Activated CD4-positive, CD25-positive, alpha-beta regulatory T cell (primary cell): ENCODE measurements at places on chromosomes 5 and 9.

DNA sequence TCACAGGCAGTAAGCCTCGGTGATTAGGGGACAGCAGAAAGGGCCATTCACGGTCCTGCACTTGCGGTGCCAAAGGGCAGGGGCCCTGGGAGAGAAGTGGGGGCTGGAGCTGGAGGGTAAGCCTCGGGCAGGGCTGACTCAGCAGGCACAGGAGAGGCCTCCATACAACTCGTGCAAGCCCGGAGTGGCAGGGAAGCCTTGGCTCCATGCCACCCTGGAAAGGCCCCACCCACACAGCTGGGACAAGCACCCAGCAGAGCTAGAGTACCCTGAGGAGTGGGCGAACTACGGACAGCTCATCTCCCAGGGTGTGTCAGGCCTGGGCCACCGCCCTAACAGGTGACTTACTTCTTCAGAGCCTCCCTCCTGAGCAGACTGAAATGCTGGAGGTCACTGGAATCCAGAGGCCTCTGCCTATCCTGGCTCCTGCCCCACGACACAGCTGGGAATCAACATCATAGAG is 5.6 kb upstream of the CAMK2A start:
- DNase-seq: no peak

DNA sequence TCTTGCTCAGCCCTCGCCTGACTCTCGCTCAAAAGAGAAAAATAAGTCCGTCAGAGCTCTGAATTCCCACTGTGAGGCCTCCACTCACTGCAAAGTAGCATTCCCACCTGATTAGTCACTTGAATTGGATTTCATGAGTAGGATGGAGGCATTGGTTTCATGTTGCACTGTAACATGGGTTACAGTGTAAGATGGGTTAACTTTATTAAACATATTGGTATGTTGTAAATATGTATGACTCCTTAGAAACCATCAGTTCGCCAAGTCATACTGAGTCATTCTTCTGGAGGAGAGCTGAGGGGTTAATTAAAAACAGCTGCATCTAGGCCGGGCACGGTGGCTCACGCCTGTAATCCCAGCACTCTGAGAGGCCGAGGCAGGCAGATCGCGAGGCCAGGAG is 93.8 kb upstream of the BNC2 start:
- no peak for DNase-seq

- DNase-seq: no peak
Measured at GRCh38 chr5:103066326-103066725, 53.6 kb downstream of the GIN1 start.

GRCh38 chr5:13692172-13692571 is 252.3 kb downstream of the DNAH5 start:
- DNase-seq: no peak

DNA sequence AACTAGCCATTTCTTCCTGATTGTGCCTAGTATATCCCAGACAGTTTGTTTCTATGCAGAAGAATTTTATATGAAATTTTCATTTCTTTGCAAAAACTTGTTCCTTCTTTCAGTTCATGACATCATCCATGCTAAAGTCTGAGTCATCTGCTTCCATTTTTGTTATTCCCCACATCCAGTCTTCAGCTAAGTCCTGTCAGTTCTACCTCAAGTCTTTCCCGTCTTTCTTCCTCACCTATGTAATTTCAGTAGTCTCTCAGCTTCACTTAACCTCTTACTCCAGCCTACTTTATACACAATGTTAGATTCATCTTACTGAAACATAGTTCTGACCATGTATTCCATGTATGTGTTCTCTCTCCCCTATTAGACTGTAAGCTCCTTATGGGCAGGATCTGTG is 39.1 kb downstream of the G3BP1 start:
- no peak for DNase-seq

DNA sequence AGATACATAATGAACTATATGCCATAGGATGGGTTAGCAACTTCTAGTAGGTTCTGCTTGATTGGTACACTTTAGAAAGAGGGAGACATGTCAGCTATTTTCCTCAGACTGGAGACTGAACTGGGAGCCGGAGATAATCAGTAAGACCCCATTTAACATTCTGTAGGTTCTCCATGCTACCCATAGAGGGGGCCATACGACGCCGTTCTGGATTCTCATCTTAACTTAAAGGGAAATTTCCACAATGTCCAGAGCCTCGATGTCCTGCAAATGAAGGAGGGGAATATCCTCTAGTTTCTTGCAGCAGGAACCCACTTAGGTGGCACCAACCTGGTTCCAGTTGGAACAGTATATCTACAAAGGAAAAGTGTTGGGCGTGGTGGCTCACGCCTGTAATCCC is 22.3 kb upstream of the NPM1 start:
- no peak for DNase-seq

GRCh38 chr5:141664733-141665461 is 13.7 kb upstream of the FCHSD1 start:
- peak; percentile 58 for DNase-seq

- no peak for DNase-seq
Measured at GRCh38 chr5:32388432-32389129, 56.0 kb downstream of the ZFR start.

- DNase-seq: no peak
Measured at GRCh38 chr5:157532022-157532421, 43.6 kb downstream of the ADAM19 start.

DNA sequence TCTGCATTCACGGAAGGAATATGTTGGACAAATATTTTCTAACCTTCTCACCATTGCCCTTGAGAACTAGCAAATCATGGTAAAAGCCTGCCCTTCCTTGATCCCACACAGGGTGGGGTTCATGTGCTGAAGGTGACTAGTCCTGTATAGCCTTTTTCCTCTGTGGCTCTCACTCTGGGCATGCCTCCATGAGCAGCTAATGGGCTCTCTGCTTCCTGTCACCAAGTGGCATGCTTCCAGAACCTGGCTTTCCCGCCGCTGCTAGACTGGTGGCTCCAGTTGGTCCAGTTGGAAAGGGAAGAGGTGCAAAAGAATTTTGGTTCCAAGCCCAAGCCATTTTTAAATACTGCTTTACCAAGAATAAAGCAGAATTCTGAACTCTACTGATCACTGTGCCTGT is 35.5 kb downstream of the FBXO10 start:
- DNase-seq: no peak

DNA sequence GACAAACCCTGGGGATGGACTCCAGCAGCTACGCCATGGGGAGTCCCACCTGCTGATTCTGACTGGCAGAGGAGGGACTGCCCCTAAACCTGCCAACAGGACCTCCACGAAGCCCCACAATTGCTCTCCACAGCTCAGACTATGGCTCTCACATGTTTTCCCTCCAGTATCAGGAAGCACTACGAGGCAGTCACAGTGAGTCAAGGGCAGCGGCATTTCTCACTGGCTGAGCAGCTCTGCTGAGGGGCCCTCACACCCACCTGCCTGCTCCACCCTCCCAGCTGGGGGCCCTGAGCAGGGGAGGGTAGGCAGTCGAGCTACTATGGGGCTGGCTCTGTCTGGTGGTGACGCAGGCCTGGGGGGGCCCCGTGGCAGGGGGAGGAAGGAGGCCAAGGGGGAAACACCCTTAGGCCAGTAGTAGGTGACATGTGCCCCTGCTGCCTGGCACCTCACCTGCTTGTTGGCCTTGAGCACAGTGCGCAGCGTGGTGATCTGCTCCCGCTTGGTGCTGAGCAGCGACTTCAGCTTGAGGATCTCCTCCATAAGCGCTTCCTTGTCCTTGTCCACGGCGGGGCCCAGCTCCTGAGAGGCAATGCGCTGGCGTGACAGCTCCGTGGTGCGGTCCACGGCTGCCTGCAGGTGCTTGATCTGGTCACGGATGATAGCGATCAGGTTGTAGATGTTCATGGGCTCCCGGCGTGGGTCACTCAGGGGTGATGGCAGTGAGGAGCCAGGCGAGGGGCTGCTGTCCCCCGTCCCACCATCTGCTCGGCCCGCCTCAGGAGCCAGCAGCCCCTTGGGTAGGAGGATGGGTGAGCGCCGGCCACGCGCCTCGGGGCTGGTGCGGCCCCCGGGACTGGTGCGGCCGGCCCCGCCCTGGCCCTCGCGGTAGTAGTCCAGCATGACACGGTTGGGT is 46.3 kb downstream of the BICD2 start:
- no peak for DNase-seq

- no peak for DNase-seq
Measured at GRCh38 chr5:395921-396530, 47.0 kb upstream of the EXOC3 start.

- DNase-seq: no peak
Measured at GRCh38 chr5:76333571-76333970, 69.5 kb upstream of the IQGAP2 start.

DNA sequence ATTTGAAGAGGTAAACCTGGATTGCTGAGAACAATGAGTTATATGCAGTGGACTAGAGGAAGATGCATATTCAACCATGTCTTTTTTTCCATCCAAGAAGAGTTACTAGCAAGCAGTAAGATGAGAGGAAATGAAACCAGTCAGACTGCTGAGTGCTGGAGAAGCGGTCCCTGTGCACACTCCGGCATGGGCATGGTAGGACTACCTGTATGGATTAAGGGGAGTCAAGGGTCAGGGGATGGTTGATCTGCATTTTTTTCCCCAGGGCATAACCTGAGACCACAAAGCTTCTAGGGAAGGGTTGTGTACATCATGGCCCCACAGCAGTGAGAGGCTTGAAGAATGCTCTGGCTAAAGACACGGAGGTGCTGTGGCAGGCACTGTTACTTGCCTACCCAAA is 76.6 kb upstream of the ZNF169 start:
- no peak for DNase-seq

DNA sequence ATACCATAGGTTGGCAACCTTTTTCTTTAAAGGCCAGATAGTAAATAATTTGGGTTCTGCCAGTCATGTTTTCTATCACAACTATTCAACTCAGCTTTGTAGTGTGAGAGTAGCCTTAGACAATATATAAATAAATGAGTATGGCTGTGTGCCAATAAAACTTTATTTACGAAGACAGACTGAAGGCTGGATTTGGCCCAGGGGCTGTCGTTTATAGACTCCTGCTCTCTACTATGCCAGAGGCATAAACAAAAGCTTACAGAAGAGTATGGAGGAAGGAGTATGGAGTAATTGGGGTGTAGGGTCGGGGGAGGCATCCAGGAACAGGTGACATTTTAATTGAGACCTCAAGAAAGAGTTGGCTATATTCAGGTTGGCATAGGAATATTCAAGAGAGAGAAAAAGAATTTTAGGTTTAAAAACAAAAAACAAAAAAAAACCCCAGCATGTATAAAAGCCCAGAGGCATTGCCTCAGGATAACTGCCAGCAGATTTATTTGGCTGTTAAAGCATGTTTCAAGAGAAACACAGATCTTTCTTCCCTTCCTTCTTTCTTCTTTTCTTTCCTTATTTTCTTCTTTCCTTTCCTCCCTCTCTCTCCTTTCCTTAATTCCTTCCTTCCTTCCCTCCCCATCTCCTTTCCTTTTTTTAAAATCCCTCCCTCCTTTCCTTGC is 39.9 kb downstream of the SLIT3 start:
- no peak for DNase-seq

- no peak for DNase-seq
Measured at GRCh38 chr5:81232464-81233079, 550 bp upstream of the CKMT2 start.

DNA sequence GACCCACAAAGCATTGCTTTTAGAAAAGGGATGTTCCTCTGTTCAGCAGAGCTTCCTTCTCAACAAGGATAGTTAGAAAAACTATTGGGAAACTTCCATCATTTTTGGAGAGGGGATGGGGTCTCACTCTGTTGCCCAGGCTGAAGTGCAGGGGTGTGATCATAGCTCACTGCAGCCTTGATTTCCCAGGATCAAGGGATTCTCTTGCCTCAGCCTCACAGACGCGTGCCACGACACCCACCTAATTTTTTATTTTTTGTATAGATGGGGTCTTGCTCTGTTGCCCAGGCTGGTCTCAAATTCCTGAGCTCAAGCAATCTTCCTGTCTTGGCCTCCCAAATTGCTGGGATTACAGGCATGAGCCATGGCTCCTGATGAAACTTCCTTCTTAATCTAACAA is 34.8 kb downstream of the PHAX start:
- no peak for DNase-seq

DNA sequence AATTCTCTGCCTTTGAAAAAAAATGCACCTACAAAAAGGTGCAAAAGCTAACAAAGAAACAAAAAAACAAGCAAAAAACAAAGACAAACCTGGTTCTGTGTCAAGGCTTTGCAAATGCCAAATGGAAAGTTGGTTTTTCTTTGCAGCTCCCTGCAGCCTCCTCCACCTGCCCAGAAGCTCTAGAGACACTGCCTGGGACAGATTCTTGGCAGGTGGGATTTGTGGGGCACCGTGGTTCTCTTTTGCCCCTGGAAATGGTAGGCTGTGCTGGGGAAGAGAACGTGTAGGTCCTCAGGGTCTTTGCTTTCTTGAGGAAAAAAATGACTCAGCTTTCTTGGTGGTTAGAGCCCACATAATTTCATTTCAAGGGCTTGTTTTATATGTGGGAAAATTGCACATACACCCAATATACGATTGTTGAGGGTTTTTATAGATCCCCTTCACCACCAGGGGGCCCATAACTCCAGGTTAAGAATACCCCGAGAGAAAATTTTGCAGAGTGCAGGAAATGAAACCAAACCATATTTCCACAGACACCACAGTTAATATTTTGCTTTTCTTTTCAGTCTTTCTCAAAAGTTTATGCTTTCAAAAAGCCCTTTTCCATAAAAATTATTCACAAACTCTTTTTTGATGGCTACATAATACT is 58.7 kb downstream of the NXNL2 start:
- peak; percentile 17 for DNase-seq

- DNase-seq: peak; percentile 72
Measured at GRCh38 chr9:83707518-83707767, 315 bp downstream of the UBQLN1 start.

DNA sequence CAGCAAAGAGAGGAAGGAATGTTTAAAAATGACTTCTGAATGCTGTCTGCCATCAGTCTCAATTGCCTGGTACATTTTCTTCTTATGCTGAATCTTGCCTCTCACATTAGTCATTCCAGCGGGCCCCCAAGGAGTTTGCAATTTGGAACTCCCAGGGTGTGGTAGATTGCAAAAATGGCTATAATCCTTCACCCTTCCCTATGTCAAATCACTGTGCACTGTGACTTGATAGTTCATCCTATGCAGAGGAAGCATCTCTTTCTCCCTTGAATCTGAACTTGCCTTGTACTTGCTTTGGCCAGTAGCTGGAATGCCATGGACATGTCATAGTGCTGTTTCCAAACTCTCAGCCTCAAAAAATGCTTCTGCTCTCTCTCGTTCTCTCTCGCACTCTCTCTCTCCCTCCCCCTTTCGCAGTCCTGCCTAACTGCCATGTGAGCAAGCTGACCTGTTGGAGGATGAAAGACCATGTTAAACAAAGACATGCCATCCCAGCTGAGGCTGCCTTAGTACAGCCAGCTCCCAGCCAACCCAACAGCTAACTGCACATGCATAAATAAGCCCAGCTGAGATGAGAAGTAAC is 284.0 kb upstream of the TLE4 start:
- DNase-seq: no peak
